ENCODE measurements at places on chromosomes 16 and 17.
A peak's percentile ranks its signal among the peaks of the same experiment; 100 is the strongest.

GRCh38 chr17:40111221-40112128, 10.3 kb upstream of the MSL1 start:
- no peak for DNase-seq

- no peak for DNase-seq
Measured at GRCh38 chr17:83186751-83187421, 107.5 kb downstream of the METRNL start.

GRCh38 chr17:80906364-80907259, 85.0 kb upstream of the CHMP6 start:
- no peak for DNase-seq

DNA sequence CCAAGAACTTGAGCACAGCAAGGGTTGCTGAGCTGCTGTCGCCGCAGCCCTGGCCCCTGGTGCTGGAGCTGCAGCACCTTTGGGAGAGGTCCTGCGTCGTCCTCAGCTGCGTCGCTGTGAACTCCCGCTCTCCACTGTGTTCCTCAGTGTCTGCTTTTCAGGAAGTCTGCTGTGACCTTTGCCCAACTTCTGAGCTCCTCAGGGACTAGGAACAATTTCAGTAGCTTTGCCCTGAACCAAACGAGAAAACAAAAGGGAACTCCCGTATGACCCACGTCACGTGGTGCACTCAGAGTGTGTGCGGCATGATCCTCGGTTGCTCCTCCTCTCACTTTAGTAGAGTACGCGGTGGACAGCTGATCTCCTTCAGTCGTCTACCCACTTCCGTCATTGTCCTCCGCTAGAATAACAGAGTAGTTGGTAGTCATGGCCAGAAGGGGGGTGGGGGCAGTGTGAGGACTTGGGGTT, 44.2 kb downstream of the WDR45B start:
- DNase-seq = no peak

GRCh38 chr16:30064729-30065101, 845 bp upstream of the ALDOA start:
- DNase-seq = no peak

GRCh38 chr17:28145348-28145747, 102.9 kb downstream of the NLK start:
- DNase-seq = no peak

- no peak for DNase-seq
Measured at GRCh38 chr16:35182043-35182677, 1722.7 kb downstream of the TP53TG3F start.

DNA sequence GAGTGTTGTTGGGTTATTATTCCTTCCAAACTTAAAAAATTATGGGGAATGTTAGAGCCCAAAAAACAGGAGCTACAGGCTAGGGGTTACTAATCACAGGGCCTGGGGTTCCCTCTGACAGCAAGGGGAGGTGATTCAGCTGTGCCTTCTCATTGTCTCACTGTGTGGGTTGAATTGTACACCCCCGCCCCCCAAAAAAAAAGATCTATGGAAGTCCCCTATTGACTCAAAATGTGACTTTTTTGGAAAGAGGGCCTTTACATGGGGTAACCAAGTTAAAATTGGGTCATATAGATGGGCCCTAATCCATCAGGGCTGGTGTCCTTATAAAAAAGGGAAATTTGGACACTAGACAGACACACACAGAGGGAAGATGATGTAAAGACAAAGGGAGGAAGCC, 190.2 kb downstream of the SOX9 start:
- no peak for DNase-seq

DNA sequence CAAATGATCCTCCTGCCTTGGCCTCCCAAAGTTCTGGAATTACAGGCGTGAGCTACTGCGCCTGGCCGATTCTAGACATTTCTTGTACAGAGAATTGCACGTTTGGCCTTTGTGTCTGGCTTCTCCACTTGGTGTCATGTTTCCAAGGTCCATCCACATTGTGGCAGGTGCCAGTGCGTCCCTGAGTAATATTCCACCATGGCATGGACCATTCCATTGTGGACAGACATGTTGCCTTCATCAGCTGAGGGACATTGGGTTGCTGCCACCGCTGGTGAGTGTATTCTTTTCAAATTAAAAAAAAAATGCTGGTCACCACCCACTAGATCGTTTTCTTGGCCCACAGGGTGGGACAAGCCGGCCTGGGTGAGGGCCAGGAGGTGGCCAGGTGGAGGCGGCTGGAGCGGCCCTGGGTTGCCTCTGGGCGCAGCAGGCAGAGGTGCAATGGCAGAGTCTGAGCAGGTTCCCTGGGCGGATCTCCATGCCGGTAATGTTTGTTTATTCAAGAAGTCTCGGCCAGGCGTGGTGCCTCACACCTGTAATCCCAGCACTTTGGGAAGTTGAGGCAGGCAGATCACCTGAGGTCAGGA, 274.1 kb downstream of the SEC14L1 start:
- DNase-seq = no peak

DNA sequence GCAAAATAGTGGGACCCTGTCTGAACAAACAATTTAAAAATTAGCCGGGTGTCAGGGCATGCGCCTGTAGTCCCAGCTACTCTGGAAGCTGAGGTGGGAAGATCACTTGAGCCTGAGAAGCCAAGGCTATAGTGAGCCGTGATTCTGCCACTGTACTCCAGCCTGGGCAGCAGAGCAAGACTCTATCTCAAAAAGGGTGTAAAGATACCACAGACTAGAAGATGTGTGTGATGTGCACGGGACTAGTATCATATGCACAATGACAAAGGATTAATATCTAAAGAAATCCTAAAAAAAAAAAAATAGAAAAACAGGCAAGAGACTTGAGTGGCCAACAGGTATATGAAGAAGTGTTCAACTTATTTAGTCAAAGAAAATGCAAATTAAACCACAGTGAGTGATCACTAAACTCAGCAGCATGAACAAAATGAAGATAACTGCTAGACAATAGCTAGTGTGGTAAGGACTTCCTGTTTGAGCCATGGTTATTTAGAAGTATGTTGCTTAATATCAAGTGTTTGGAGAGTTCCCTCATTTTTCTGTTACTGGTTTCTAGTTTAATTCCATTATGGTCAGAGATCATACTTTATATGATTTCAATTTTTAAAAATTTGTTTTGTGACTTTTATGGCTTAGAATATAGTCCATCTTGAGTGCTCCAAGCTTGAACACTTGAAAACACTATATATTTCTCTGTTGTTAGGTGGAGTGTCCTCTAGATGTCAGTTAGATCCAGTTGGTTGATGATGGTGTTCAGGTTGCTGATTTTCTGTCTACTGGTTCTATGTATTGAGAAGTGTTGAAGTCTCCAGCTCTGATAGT, 14.7 kb upstream of the SLX4 start:
- no peak for DNase-seq

DNA sequence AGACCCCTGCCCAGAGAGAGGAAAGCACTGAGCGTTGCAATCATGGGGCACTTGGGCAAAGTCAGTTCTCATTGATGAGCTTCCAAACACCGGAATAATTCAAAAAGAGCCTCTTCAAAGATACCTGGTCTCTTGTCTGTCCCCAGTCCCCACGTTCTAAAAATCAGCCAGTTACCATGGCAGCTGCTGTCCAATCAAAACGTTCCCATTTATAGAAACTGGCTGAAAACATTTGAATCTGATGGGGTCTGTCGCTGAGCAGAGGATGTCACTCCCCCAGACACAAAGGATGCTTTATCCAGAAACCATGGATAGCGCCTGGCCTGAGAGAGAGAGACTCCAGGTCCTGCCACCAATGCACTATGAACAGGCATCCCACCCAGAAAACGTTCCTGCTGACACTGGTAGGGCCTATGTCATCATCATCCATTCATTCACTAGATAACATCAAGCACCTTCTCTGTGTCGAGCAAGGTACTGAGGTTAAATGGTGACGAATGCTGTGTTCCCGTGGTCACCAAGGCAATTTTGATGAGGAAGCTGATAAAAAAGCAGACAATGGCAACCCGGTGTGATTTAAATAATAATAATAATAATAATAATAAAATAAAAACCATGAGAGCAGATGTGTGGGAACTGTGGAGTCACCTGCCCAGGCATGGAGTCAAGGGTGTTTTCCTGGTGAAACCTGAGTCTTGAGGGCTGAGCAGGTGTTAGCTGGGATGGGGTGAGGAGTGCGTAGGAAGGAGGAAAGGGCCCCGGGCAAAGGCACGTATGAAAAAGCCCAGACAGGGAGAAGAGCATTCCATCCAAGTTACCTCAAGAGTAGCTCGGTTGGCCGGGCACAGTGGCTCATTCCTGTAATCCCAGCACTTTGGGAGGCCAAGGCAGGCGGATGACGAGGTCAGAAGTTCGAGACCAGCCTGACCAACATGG, 19.0 kb upstream of the CALB2 start:
- DNase-seq = no peak

DNA sequence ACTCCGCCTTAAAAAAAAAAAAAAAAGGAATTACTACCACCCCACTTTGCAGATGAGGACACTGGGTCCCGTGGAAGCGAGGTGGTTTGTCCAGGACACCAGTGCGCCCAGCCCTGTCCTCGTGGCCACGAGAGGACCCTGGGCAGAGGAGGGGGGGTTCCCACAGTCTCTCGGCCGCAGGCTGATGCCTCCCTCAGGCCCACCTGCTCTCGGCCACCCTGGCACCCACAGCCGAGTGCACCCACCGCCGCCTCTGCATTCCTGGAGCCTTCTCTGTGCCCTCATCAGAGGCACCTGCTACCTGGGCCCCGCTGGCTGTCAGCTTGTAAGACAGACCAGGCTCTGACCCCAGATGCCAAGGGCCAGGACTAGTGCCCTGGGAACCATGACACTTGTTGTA, 28.1 kb upstream of the PVALEF start:
- DNase-seq = no peak

- DNase-seq = peak; percentile 26
Measured at GRCh38 chr17:57939797-57940196, 15.4 kb downstream of the CUEDC1 start.

DNA sequence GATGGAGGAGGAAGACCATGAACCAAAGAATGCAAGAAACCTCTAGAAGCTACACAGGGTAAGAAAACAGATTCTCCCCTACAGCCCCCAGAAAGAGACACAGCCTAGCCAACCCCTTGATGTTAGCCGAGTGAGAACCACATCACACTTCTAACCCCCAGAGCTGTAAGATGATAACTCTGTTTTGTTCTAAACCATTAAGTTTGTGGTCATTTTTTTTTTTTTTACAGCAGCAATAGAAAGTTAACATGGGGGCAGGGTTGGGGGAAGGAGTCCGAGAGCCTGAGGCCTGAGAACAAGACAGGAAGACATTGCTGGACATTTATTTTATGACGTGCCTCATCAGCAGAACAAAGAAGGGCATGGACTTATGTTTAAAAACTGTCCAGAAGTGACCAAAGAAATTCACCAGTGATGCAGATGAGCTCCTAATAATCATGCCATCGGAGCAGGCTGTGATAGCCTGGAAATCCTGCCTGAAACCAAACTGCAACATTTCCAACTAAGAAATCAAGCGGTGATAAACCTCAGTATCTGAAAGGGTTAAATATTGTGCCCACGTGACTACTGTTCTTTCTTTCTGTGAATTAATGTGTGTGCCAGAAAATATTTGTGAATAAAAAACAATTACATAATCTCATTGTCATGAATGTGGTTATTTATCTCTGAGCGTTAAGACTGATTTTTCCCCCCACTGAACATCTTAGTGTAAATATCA, 1.1 kb downstream of the ABCA9 start:
- DNase-seq = no peak

GRCh38 chr16:58026139-58026704, 668 bp downstream of the MMP15 start:
- no peak for DNase-seq

DNA sequence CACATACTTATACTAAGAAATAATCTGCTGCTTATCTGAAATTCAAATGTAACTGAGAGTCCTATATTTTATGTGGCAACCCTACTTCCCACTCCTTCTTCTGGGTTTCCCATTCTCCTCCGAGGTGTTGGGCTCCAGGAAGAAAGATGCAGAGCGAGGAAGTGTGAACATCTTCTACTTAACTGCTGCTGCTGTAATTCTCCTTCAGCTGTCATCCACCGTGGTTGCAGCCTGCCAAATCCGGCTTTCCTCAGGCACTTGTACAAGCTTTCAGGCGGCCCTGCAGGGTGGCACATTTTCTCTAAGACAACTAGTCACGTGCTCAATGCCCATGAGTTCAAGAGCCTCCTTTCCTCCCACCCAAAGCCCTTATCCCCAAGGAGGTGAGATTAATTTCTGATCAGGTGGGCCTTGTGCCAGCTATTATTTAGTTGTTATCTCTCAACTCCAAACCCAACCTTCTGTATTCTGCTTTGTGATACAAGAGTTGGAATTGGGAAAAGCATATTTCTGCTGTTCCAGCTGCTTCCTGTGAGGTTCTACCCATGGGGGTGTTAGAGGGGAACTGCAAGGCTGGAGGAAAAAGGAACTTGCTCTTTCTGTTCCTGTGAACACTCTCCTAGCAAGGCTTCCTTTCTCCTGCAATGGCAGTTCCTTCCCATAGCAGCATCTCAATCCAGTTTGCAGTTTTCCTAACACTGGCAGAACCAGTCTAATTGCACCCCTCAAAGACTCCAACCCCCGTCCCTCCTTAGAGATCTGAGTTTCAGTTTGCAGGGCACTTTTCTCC, 67.6 kb upstream of the RBBP6 start:
- no peak for DNase-seq

- DNase-seq = no peak
Measured at GRCh38 chr16:931626-932500, 38.9 kb downstream of the LMF1 start.

- no peak for DNase-seq
Measured at GRCh38 chr17:75771334-75772281, 6.6 kb upstream of the GALK1 start.

- no peak for DNase-seq
Measured at GRCh38 chr16:80500961-80501525, 39.8 kb upstream of the DYNLRB2 start.

- DNase-seq = peak; percentile 82
Measured at GRCh38 chr17:2053380-2054261, 1.3 kb upstream of the HIC1 start.

DNA sequence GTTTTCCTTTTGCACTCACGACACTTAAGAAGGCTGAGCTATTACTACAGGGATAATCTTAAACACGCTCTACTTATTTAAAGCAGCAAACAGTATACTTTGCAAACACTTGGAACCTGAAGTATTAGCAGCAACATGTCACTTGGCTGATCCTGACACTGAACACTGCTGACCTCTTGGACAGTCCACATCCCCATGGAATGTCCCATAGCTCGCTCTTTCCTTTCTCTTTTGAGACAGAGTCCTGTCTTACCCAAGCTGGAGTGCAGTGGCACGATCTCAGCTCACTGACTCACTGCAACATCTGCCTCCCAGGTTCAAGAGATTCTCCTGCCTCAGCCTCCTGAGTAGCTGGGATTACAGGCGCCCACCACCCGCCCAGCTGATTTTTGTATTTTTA, 26.4 kb downstream of the SMYD4 start:
- DNase-seq = no peak

DNA sequence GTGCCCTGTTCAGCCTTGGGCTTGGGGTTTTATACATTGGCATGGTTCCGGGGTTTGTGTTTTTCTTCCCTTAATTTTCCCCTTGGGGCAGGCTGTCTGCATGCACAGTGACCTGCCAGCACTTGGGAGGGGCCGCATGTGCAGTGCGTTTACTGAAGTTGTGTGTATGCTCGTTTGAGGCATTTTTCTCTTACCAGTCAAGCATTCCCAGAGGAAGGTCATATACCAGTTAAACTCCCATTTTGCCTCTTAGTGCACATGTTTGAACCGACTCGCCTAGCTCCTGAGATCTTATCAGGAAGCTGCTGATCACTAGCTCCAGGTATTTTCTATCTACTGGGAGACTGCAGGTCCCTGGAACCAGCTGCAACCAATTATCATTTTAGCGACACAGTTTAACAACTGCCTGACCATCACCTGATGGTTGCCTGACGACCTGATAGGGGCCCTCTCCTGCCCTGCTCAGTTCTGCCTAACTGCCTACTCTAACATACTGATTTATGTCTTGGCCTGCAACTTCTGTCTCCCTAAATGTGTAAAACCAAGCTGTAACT, 51.4 kb downstream of the MFSD11 start:
- DNase-seq = no peak

Measured in stimulated activated CD8-positive, alpha-beta memory T cell treated with anti-CD3 and anti-CD28 coated beads, Interleukin-7, amount 100 ng/mL, for 4 hours (primary cell).